ENCODE measurements at places on chromosomes 5 and 9.
A peak's percentile ranks its signal among the peaks of the same experiment; 100 is the strongest.

GRCh38 chr5:95939465-95939864 lies 22.2 kb downstream of the ELL2 start:
- no peak for DNase-seq

GRCh38 chr5:87686975-87687374 lies 274.2 kb upstream of the CCNH start:
- DNase-seq = no peak

DNA sequence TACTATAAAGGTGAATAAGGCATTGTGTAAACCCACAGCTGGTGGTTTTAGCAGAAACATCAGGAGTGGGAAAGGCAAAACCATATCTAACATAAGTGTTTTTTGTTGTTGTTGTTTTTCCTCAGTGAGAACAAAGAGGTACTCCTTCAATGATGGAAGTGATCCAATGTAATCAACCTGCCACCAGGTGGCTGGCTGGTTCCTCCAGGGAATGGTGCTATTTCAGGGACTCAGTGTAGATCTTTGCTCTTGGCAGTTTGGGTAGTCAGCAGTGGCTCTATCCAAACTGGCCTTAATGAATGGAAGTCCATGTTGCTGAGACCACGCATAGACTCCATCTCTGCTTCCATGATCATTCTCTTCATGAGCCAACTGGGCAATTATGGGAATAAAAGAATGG lies 10.8 kb downstream of the DMRTA1 start:
- DNase-seq = no peak

DNA sequence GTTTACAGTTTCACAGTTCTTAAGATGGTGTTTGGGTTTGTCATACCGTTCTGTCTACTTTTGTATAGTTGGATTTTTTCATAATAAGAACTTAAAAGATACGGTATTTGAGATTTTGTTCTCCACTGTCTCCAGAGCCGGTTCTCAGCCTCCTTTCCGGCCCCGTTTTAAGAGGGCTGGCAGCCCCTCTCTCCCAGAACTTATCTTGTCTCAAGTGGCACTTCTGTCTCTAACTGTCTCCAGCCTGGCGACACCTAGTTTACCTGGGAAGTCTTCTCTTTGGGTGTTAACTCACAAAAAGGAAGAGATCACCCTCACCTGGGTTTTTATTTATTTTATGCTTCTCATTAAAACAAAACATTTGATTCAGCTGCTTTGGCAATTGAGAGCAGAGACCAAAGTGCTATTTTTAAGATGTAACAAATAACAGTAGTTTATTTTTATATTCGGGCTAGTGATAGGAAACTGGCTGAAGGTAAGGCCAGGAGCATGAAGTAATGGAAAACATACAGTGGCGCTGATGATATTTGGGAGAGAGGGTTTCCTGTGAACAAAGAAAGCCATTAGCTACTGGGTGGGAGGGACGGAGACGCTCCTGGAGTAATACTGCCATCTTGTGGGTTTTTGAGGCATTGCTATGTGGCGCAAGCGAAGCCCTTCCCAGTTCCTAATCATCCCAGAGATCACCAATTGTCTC lies 48.3 kb downstream of the ACER2 start:
- DNase-seq = peak; percentile 65

GRCh38 chr9:108857572-108857971 lies 1.8 kb upstream of the ACTL7B start:
- DNase-seq = no peak

DNA sequence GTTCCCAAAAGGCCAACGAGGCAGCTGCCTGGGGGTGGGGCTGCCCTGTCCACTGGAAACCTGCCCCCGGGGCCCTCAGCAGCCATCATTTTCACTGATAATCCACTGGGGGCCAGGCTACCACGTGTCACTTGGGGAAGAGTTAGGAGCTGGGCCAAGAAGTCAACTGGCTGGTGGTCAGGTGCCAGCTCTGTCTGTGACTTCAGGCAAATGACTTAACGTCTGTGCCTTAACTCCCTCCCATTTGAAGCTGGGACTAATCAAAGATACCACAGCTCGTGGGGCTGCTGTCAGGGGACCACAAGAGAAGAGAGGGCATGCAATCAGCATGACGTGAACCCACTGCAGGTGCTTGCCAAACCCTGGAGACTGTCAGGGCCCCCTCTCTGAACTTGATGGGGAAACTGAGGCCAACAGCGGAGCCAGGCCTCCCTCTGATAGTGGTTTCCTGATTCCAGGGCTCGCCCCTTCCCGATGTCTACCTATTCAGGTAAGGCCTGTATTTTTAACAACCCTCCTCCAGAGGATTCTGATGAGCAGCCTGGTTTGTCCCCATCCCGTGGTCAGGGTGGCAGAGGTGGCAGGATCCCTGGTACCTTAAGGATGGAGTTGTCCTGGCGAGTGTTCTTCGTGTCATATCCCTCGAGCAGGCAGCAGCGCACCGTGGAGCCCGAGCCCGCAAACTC lies 12.3 kb upstream of the DPM2 start:
- no peak for DNase-seq

DNA sequence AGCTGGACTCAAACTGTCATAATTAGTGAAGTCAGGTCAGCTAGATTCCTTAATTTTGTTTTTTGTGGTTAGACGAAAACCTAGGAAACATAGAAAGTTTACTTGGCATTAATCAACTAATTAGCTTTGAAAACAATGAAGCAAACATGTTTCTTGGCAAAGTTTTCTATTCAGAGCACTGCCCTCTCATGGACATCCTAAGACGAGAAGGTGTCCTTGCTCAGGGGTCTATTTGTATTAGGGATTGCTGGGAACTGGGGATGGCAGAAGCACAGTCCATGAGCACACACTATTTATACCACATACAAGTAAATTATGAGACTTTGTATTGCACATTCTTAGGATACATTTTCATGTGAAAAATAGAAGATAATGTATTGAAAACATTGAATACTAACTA lies 49.7 kb downstream of the POC5 start:
- no peak for DNase-seq

DNA sequence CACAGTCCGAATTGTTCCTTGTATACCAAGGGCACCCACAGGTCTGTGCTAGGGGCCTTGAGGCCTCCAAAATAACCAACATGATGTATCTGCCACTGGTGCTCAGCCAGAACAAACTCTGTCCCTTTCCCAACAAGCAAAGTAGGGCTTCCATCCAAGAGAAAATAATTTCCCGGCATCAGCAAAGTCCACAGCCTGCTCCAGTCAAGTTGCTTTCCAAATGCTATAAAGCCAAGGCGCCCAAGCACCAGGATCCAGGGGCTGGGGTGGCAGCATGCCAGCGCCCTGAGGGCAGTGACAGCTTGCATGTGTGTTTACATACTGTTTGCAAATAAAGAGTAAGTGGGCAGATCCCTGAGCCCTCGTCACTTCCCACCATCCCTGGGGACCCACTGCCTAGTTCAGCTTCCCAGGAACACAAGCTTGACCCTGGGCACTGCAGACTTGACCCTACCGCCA lies 155.9 kb downstream of the ERCC6L2 start:
- peak; percentile 32 for DNase-seq

DNA sequence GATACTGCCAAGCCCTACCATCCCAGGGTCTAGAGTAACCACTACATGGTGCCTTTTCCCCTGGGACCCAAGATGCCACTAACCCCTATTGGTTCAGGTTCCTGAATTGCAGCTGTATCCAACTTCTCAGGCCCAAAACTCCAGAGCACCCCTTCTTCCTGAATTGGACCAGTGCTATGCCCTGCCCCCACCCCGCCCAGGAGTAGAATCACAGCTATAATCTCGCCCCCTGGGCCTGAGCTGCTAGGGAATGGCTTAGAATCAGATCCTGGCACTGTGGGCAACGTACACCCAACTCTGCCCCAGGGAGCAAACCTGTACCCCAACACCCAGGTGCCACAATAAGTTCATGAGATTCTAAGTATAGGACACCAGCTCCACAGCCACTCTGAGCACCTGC lies 206.3 kb downstream of the CACNA1B start:
- DNase-seq = no peak

- no peak for DNase-seq
These were observed 138.8 kb downstream of the PIK3R1 start for GRCh38 chr5:68354315-68354714.

DNA sequence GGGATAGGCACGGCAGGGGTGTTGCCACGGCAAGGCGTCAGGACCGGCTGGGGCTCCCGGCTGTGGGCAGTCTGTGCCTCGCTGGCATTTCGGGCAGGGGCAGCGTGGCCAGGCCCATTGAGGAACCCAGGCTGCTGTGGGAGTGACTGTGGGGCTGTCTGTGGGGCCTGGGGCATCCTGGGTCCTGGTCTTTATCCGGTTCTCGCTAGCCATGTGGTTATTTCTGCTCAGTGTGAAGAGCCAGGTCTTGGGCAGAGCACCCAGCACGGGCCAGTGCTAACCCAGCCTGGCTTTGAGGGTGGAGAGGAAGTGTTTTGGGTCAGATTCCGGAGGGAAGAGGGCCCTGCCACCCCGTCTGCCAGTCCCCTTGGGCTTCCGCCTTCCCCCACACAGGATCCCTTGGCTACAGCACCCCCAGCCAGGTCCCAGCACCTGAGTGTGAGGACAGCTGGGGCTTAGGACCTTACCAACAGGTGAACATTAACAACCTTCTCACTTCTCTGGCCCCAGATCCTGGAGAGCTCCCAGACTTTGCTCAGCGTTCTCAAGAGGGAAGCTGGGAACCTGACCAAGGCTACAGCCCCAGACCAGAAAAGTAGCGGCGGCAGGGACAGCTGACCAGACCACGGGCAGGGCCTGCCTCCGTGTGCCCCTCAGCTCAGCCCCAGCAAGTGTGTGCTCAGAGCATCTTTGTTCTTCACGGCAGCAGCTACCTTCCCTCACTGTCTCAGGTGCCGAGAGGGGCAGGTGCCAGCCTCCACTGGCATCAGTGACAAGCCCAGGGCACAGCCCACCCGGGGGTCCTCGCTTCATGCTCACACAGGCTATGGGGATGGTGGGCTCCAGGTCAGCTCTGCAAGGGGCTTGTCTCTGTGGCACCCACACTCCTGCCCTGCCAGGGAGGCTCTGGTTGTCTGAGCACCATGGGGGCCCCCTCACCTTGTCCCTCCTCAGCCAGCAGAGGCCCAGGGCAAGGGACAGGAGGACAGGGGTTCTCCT lies 1.1 kb downstream of the SSNA1 start:
- DNase-seq = no peak

- no peak for DNase-seq
These were observed 134.5 kb downstream of the FANCC start for GRCh38 chr9:95182854-95183563.

GRCh38 chr9:27282269-27282668 lies 14.7 kb downstream of the EQTN start:
- no peak for DNase-seq

DNA sequence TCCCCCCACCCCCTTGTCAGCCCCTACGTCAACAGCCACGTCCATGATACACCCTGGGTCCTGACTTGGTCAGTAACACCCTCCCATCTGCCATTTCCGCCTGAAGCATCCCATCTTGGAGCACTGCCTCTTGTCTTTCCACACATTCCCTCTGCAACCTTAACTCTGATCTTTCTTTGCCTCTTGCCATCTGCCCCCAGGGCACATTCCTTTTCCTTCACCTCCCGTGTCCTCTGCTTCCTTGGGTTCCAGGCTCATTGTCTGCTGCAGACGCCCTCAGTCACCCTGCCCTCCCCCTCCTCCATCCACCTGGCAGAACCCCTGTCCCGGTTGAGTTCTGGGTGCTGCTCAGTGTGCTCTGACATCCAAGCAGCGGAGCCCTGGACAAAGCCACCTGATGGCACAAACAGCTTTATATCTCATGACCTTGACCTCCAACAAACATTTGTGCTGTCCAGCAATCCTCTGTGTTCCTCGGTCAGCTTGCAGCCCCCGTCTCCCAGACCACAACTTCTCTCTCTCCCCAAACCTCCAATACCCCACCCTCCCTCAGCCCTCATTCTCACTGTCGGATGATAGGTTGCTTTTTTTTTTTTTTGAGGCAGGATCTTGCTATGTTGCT lies 97.7 kb upstream of the IER5L start:
- no peak for DNase-seq

GRCh38 chr5:132947671-132948070 lies 15.8 kb downstream of the AFF4 start:
- no peak for DNase-seq

DNA sequence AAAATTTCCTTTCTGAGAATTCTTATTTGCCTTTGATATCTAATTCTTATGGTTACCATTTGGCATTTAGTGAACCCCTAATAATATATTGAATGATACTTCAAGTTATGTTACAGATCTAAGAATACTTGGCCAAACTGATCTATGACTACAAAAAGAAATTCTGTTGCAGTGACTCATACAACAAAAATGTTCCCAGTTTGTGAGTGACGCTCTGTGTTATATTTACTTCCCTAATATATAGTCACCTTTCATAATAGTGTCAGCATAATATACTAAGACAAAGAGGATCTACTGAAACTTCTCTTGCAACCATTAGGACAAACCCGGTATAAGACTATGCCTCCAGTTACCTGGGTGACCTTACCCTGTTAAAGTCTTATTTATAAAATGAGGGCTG lies 216.9 kb upstream of the TLX3 start:
- no peak for DNase-seq

DNA sequence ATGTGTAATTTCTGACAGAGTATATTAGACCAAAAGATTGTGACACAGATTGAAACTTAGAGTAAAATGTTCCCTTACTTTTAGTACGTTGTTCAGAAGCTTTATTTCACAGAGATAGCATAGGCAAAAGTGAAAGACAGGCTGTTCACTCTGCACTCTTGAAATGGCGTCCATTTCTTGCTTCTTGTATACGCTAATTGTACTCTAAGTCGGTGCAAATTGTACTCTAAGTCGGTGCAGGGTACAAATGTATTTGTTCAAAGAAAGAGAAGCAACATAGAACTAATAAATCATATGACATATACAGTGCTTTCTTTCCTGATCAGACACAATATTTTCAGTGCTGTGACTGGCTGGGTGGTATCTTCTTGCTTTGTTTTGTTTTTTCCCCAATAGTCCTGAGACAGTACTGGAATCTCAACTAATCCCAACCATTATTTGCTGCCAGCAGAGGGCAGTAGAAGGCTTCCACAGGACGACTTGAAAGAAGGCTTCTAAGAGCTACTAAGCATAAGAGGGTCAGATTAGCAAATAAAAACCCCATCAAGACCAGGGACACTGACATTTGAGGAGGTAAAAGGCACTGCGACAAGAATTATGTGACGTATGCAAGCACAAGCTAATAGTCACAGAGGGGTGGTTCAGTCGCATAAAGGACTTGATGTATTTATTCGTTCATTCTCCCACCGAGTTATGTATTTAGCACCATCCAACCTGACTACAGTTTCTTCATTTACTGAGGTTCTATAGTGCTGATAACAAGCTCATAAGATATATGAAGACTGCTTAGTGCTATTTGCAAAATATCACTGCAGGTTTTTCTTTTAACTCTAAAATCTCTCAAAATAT lies 831.8 kb downstream of the TAF11L14 start:
- DNase-seq = peak; percentile 38

GRCh38 chr5:125276096-125276495 lies 529.7 kb upstream of the ZNF608 start:
- no peak for DNase-seq

DNA sequence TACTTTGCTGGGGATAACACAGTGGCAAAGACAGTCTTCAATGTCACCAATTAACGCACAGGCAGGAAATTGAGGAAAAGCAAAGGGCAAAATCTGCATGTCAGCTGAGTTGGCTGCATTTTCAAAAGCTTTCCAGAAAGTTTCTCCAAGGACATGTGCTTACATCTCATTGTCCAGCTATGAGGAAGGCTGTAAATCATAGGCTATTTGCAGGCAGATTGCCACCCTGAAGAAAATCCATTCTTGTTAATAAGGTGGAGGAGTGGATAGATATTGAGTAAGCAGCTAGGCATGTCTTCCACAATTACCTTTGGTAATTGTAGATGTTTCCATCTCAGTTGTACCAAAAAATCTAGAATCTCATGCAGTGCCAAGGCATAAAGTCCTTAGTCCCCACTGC lies 278.0 kb upstream of the NUDT12 start:
- no peak for DNase-seq

All from NCI-H1048 (cell line).